Activated CD8-positive, alpha-beta memory T cell treated with anti-CD3 and anti-CD28 coated beads, Interleukin-2, amount 50 U/mL, for 4 hours (primary cell): ENCODE measurements at places on chromosomes 12 and 14.

DNA sequence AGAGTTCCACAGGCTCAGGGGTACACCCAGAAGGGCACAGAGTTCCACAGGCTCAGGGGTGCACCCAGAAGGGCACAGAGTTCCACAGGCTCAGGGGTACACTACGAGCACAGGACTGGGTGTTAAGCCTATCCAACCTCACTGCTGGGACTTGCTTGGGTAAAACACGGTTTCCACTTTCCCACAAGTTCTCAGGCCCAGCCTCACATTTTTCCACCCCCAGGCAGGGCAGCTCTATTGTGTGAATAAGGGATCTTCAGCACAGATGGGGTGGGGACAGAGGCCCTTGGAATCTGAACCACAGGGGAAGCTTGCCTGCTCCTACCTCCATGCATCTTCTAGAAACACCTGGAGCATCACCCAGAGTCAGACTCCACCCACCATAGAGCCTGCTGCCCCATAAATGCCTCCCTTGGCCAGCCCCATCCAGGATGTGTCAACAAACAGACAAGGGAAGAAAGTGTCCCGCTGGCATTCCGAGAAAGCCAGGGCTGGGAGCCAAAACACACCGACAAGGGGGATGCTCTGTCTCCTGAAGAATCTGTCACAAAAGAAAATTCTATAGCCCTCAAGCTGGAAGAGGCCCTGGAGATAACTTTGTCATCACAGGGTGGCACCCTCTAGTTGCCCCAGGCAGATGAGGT is 4.8 kb downstream of the CRACR2A start:
- DNase-seq, result no peak

DNA sequence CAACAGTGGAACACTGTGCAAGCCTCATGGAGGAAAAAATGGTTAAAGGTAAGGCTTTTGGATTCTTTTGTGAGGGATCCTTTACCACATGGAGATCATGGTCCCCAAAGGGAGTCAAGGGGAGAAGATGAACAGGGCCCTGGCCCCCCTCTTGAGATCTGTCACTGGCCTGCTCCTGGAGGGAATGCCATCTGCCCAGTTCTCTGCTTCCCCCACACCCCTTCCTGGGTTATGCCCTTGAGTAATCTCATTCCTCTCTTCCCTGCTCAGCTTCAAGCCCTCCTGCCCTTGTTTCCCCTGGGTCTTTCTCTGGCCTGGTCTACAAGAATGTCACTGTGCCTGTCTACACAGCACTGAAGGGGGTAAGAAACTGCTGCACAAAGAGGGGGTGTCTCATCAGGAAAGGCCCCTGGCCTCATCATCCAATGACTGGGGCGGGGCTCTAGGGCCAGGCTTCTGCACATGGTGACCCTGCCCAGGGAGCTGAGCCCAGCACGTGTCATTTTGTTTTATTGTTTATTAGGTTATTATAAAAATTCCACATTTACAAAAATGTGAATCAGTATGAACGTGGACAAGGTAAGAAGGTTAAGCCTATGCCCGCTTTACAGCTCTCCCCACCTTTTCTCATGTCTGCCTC is 30.3 kb downstream of the PIGH start:
- DNase-seq, result no peak

- no peak for DNase-seq
These were observed 18.5 kb upstream of the DHRS7 start for GRCh38 chr14:60183741-60184140.

DNA sequence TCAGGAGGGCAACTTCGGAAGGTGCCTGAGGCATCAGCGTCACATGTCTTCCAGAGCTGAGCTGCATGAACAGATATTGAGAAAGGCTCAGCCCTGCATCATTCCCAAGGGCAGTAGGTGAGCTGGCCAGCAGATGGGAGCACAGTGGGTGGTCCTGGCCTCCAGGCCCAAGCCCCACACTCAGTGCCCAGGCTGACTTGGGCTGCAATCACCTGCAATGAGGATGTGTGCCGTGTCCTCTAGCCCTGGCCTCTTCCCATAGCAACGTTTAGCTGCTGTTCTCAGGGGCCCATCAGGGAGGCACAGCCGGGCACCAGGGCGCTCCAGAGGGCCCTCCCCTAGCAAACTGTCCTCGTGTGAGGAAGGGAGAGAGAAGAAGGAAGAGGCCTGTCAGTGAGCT is 32.0 kb downstream of the TEP1 start:
- no peak for DNase-seq

DNA sequence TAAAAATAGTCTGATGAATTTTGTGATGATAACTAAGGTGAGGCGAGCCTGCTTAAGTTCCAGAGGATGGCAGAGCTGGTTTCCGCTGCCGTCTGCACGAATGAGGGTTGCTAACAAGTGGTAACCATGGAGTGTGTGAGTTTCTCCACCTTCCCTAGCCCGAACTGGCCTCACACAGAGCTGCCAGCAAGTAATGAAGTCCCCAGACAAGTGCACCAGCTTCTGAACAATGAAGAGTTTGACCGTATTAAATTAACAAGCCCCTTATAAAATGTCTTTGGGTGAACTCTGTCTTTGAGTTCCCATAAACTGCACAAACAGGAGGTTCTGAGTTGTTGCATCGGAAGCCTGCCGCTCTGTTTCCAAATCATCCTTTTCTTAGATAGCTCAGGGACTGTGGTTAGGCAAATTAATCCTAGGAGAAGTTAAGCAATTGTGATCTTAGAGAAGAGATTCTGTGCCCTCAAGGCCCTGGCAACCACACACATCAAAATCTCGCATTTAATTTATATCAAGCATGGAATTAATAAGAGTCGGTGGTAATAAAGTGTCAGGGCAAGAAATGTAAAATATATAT is 274.1 kb upstream of the DAAM1 start:
- no peak for DNase-seq

DNA sequence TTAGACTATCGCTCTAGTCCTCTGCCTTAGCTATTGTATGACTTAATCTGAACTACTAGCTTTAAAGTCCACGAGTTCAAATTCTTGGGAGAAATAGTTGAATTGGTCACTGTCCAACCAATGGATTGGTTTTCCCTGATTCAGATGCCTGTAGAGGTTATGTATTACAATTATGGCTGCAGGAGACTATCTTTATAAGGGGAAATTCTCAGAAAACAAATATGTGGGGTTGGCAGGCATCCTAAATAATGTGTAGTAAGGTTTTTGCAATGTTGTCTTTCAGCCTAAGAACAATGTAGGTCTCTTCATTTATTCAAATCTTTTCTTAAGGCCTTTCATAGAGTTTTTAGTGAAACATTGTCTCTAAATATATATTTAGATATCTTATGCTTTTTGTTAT is 26.9 kb downstream of the MYRFL start:
- DNase-seq, result no peak

GRCh38 chr12:104419717-104420116 is 37.0 kb upstream of the CHST11 start:
- no peak for DNase-seq
